Urinary bladder (tissue), 4 donors: ENCODE measurements at places on chromosomes 7 and 10.

DNA sequence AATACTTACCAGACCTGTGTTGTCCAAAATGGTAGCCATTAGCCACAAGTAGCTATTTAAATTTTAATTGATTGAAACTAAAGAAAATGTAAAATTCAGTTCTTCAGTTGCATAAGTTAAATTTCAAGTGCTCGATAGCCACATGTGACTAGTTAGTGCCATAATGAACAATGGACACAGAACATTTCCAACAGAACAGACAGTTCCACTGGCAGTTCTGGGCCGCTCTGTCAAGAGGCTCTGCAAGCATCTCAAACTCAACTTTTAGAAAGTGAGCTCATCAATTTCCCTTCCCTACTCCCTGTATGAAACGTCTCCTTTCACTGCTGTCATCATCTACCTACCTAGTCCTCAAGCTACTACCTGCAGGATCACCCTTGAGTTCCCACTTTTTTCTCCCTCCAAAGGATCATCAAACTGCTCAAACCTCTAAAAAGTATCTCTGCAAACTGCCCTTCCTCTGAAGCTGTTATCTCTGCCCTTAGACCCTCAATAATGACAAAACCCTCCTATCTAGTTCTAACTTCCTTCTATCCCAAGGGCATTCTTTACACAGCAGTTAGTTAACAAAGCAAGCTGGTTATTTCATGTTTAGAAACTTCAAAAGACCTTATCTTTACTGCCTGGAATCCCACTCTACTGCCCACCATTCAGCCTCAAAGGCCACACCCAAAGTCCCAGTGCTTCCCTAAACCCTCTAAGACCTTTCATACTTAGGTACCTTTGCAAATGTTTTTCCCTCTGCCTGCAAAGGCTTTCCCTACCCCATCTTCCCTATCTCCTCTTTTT is 20.6 kb downstream of the SHTN1 start:
- no peak for DNase-seq

DNA sequence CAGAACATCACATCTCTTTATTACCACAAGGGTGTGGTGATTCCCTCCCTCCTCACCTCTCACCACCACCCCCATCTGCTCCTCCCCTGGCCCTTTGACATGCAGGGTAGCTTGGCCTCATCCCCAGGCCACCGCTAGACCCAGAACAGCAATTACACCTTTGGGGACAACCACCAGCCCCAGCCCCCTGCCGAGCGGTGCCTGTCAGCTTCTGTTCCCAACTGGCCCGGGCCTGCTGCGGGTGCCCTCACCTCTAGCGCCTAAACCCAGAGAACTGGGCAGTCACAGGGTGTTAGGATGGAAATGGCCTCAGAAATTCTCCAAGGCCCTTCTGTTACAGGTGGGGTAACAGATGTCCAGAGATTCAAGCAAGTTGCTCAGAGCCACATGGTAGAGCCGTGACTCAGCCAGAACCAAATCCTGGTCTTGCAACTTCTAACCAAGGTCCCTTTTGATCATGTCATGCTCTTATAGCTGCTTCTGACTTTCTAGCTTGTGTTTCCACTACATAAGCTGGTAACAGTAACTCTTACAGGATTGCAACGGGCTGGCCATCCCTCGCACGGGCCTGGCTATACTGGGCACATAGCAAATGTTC is 78.0 kb downstream of the PRKAG2 start:
- DNase-seq: no peak

GRCh38 chr10:4240608-4241197 is 455.7 kb upstream of the KLF6 start:
- DNase-seq: no peak

DNA sequence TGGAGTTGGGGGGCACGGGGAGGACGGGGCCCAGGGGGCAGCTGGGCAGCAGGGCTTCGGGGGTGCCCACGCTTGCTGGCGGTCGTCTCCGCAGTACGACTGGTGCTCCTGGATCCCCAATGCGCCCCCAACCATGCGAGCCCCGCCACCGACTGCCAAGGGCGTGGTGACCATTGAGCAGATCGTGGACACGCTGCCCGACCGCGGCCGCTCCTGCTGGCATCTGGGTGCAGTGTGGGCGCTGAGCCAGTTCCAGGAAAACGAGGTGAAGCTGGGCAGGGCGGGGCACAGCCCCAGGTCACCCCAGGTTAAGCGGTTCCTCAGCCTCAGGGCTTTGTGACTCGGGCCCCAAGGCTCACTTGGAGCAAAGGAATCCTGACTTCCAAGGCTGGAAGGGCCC is 70.0 kb downstream of the ALOX5 start:
- DNase-seq: no peak

- no peak for DNase-seq
Measured at GRCh38 chr10:91051829-91052228, 130.9 kb upstream of the ANKRD1 start.

DNA sequence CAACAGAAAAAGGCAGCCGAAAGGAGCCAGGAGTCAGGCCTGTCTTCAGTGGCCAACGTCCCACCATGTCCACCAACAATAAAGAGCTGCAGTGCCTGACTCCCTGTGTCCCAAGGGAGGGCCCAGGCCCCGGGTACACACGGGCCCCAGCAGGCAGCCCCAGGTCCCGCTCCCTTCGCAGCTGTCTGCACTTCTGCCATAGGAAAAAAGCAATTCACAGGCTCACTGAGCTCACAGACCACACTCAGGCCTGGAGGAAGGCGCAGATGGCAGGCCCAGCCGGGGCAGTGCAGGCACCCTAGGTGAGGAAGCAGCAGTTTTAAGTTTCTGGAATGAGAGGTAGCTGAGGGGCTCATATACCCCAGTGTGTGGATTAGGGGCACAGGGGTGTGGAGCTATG is 100.5 kb downstream of the PRKAG2 start:
- no peak for DNase-seq

- DNase-seq: no peak
Measured at GRCh38 chr7:46317256-46317655, 396.2 kb upstream of the IGFBP3 start.

DNA sequence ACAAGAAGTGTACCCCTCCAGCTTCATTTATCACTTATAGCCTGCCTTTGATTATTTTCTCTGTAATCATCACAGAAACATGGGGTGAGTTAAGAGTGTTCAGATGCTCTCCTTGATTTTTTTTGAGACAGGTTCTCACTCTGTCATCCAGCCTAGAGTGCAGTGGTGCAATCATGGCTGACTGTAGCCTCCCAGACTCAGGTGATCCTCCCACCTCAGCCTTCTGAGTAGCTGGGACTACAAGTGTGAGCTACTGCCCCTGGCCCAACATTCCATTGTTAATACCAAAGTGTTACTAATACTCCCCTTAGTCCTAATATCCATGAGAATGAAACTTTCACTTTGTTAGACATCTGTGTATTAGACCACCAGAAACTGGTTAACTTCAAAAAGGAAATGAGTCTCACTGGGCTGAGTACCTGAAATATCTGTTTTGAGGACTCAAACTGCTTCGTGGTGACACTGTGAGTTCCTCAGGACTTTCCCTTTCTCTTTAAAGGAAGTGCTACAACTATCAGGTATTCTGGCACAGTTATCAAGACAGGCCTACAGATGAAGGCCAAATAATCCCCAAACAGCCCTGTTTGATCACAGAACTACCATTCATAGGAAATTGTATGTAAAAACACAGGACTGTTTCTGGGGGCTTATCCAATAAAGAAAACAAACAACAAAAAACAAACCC is 20.5 kb upstream of the CFAP70 start:
- no peak for DNase-seq

- DNase-seq: no peak
Measured at GRCh38 chr10:88962336-88962735, 9.8 kb upstream of the ACTA2 start.

GRCh38 chr7:36852017-36852416 is 127.7 kb upstream of the AOAH start:
- no peak for DNase-seq

DNA sequence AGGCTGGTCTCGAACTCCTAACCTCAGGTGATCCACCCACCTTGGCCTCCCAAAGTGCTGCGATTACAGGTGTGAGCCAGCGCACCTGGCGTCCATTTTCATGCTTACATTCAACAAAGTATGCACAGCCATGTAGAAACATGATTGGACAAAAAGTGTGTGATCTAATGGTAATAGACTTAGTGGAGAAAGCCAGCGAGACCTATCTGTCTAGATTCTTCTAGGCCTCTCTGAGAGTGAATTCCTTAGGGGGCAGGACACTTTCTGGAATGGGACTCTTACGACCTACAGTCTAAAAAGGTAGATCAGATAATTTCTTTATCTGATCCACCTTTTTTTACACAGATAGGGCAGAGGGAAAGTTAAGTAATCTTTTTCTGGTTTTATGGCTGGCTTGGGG is 46.3 kb upstream of the SDK1 start:
- DNase-seq: no peak

- DNase-seq: no peak
Measured at GRCh38 chr10:106255111-106255678, 909.3 kb downstream of the SORCS1 start.
